ENCODE measurements at places on chromosomes 2 and 18. TPM values are rescaled to one million over a fixed set of nuclear protein-coding genes. Genes with fewer than 3 reads are reported as not detected.

The CD207 gene
- not detected for total RNA-seq

The NPPC gene
- total RNA-seq: not detected

The COL6A3 gene
- 664 TPM for total RNA-seq

The GULP1 gene
- 38.9 TPM for total RNA-seq

The LCT gene
- under 0.01 TPM for total RNA-seq

The MPV17 gene
- 77.5 TPM for total RNA-seq

The LYG1 gene
- 0.85 TPM for total RNA-seq

The PPP1R1C gene
- 0.77 TPM for total RNA-seq

The PSMA8 gene
- under 0.01 TPM for total RNA-seq

The HJURP gene
- total RNA-seq: 43.1 TPM

The IL1RL1 gene
- total RNA-seq: 1.1 TPM

The PLB1 gene
- total RNA-seq: 0.96 TPM

The CYP27A1 gene
- 0.58 TPM for total RNA-seq

Measured in regular cardiac myocyte (primary cell).